ENCODE measurements at places on chromosomes 3 and 15.

DNA sequence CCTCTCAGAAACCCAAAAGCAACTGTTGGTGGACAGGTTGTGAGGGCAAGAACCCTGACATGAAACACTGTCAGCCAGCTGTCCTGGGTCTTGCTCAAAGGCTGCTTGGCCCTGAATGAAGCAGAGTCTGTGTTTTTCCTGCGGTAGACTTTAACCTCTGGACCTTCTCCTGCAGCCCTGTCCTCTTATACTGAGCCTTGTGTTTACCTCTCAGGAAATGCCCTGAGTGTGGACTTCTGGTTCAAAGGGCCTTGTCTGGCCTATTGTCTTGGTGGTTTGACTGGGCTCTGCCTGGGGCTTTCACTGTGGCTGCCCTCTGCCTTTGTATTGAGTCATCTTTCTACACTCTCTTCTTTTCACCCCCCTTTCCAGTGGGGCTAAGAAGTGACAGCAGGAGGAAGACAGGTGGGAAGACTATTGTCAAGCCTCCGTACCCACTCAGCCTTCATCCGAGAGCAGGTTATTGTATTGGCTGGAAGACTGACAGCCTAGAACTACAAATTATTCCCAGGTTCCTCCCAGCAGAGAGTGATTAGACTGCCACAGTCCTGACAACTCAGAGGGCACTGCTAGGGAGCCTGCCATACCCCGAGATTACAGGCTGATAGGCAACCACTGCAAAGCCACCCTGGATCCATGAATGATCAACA is 3.5 kb downstream of the SEC13 start:
- DNase-seq, result no peak

GRCh38 chr3:57015912-57016311 is 44.6 kb upstream of the SPATA12 start:
- DNase-seq, result no peak

GRCh38 chr3:59508273-59508672 is 458.4 kb upstream of the CFAP20DC start:
- no peak for DNase-seq

DNA sequence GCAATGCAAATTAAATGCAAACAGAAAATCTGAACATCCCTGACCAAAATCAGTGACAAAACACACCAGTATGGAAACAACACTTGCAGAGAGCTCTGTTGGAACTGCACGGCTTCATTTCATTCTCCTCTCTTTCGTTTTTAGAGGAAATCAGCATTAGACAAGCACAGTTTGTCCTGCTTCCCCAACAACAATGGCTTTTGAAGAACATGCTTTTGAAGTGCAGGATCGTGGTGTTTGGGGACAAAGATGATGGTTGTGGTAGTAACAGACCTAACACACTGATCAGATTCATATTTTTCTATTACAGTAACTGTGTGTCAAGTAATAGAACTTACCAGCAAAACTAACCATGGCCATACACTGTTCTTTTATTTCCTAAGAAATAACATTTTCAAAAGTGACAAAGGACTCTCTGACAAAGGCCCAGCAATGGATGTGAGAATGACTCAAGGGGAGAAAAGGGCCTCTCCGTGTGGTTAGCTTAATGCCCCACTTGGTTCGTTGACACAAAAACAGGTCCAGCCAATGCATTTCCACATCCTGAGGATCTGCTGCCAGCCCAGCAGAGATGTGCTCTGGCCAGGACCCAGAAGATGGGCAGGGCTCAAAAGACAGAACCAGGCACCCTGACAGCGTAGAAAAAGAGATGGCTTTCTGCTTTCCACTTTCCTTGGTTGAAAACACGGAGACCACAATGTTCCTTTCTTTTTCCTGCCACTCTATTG is 84.1 kb downstream of the CCNL1 start:
- no peak for DNase-seq

GRCh38 chr15:80418892-80419537 is 14.8 kb downstream of the ARNT2 start:
- peak; percentile 58 for DNase-seq

- no peak for DNase-seq
These were observed 806.6 kb upstream of the LMCD1 start for GRCh38 chr3:7695049-7695448.

DNA sequence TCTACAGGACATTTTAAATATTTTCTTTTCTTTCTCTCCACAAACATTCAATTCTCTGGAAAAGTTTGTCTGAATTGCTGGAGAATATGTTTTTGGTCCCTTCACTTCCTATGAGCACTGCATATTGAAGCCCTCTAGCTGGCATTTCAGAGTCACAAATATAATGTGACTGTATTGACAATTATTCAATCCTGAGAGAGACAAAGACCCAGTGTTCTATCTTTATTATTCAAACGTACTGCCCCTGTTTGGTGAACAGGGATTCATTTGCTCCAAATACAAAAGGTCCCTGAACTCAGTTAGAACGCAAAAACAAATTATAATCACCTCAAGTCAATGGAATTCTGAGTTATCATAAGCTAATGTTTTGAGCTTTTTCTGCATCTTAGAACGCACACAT is 173.1 kb upstream of the CDIN1 start:
- no peak for DNase-seq

DNA sequence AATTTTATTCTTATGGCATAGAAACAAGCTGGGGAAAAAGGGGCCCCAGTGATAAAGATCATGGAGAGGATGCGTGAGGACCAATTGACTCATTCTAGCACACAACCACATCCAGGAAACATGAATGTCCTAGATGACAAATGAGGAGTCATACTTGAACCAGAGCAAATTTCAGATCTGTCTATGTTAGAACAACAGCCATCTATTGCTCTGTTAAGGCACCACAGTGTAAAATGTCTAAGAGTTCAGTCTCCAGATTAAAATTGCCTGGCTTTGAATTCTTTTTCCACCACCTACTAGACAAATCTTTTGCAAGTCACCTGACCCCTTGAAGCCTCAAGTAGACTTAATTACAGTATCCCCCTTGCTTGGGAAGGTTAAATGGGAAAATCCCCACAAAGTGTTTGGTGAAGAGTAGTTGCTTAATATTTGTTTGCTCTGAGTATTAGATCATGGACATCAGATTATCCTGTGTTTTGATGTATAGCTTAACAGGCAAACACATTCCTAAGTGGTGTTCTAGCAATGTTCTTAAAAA is 258.7 kb upstream of the TGFBR2 start:
- DNase-seq, result peak; percentile 54

DNA sequence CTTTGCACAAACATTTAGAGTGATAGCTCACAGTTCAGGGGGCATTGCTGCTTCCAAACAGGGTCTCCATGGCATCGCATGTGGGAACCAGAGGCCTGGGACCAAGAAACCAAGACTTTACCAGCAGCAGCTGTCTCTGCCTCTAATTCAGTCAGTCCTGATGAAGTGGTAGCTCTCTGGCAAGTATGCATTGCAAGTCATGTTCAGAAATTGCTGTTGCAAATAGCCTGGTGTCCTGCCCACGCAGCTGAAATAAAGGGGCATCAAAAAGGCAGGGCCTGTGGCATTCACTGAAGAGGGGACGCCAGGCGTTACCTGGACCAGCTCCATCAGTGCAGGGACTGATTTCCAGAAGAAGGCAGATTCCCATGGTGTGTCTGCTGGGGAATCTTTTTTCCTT is 121.3 kb downstream of the CD47 start:
- DNase-seq, result no peak

GRCh38 chr3:135106445-135106844 is 311.4 kb downstream of the EPHB1 start:
- no peak for DNase-seq

DNA sequence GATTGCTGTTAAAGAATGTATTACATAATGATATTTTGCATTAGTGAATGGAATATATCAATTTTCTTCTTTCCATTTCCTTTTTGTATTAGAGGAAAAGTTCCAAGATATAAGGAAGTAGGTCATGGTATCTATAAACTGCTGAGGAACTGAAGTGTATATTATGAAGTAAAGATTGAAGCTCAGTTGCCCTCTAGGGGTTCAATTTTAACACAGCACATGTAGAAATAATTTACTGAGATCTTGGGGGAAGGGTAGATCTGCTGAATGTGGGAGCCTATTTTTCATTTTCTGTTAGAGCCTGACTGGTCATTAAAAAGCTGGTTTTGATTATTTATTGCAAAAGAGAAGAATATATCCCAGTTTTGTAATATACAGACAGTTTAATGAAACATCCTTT is 45.2 kb downstream of the CMC1 start:
- no peak for DNase-seq

DNA sequence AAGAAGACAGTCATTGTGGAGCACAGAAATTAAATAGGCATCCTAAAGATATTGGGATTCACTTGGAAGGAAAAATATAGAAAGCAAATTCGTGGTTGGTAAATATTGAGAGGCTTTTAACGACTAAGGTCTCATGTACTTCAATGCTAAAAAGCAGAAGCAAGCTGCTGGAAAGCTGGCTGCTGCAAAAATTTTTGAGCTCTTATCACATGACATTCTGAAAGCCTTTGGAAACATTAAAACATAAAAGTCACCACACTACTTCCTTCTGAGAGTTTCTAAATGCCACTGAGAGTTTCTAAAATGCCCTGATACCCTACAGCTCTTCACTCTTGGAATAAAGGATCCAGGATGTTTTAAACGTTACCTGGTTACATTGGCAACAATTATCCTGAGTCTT is 39.0 kb upstream of the CBLB start:
- DNase-seq, result no peak

- DNase-seq, result peak; percentile 41
These were observed 11.1 kb upstream of the ARID3B start for GRCh38 chr15:74529921-74530320.

- DNase-seq, result no peak
These were observed 19.3 kb downstream of the IGF1R start for GRCh38 chr15:98667521-98668179.

DNA sequence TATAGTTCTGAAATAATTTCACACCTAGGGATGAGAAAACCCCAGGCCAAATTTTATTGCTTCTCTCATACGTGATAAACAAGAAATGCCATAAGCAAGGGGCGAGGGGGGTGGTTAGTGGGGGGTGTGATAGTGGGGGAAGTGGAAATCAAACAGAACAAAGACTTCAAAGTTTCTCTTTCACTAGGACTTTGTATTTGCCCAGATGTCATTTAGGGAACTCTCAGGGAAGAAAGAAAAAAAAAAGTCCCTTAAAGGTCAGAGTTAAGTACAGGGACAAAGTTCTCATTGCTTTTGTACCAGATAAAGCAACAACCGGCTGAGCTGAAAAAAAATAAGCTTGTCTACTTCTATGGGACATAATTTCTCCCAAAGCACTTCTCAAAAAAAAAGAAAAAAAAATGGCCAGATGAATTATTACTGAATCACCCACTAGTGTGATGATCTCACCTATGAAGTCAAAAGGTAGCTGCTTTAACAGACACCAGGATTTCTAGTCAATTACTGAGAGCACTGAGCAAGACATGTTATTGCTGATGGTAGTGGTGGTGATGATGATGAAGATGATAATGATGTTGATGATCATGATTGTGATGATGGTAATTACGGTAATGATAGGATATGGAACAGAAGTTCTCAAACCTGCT is 56.2 kb downstream of the FHIT start:
- DNase-seq, result no peak

DNA sequence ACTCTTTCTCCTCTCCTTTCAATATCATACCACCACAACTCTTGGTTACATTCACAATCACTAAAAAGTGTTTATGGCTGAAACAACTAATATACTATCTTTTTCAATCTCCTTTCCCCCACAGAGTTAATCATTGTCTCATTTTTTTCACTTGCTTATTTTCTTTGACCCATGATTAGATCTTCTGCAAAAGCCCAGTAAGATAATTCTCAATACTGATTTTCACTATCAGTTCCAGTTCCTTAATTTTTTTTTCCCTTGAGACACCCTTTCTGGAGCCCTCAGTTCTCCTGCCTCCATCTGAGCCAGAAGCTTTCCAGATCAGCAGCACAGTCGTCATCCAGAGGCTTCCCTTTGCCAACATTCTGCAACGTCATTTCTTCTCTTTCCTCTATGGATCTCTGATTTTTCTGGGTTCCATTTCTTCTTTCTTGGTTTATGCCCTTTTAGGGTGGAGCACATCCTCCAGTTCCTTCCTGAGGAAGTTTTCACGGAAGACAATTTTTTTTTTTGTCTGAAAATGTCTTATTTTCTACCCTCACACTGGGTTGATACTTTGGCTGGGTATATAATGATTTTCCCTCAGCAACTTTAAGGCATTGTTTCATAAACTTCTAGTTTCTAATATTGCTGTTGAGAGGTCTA is 88.7 kb upstream of the C15orf39 start:
- no peak for DNase-seq

GRCh38 chr3:142098964-142099363 is 50.4 kb downstream of the TFDP2 start:
- no peak for DNase-seq

- no peak for DNase-seq
These were observed 306.5 kb downstream of the RBMS3 start for GRCh38 chr3:29587340-29587739.

DNA sequence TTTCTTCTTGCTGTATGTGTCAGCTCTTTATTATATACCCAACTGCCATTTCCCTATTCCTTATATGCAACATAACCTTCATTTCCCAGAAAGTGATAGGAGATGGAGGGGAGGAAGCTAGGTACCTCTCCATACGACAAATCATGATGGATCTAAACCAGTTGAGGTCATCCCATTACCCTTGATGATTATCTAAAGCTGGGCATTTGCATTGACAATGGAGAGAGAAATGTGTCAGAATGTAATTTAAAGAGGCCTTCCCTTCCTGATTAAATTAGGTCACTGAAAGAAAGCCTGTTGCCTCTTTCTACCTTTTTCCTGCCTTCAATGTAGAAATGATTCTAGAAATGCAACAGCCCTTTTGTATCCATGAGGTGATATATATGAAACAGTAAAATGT is 81.9 kb downstream of the SUCNR1 start:
- DNase-seq, result no peak

GRCh38 chr15:88491158-88491557 is 23.6 kb downstream of the MRPS11 start:
- DNase-seq, result no peak

- no peak for DNase-seq
These were observed 19.6 kb downstream of the SLCO3A1 start for GRCh38 chr15:91873138-91873536.

DNA sequence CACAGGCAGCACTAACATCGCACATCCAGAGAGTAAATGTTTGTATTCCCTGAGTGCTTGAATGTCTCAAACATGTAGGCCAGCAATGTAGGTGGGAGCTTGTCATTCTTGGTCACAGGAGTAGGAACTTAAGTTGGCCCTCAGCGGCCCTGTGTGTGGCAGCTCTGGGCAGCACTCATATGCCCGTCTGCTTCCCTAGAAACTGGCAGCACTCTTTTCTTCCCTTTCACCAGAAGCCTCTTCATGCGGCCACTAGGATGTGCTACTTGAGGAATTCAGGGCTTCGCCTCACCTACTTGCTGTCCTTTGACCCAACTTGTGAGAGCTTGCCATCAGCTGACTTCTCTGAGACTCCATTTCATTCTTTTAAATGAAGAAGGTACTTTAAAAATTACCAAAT is 69.5 kb downstream of the TIPARP start:
- no peak for DNase-seq
